Breast epithelium (tissue), 4 donors: ENCODE measurements at places on chromosomes 16 and 17. TPM values are rescaled to one million over a fixed set of nuclear protein-coding genes. Genes with fewer than 3 reads are reported as not detected.
A peak's percentile ranks its signal among the peaks of the same experiment; 100 is the strongest.

SLC35B1 gene
- total RNA-seq, result 35.7 TPM

ADAD2 gene
- total RNA-seq, result 0.96 TPM

TBC1D3E gene
- not detected for total RNA-seq

GNGT2 gene
- total RNA-seq, result 0.66 TPM

SLFN14 gene
- total RNA-seq, result not detected

DOC2B gene
- total RNA-seq, result 6.7 TPM

MGAT5B gene
- not detected for total RNA-seq

GRCh38 chr17:29716566-29716965, 93.9 kb upstream of the CORO6 start:
- H3K36me3 ChIP-seq, result no peaks in the 10 kb centered on the region
- H3K4me1 ChIP-seq, result no peaks in the 10 kb centered on the region
- H3K4me3 ChIP-seq, result no peak overlapping the region
- DNase-seq, result no peak

DNA sequence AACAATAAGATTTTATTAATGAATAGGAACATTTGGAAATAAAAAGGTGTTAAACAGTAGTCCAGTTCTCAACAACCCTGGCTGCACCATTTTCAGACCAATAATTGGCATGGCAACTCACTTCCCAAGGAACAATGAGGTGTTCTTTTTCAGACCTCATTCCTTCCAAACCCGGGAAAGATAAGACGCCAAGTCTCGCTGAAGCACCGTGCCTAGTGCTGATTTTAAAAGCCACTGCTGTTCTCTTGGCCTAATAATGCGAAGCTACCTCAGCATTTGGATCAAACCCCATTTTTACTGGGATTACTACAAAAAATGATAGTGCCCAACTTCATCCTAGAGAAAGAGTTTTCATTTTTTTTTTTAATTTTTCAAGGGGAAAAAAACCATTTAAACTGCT, 75.2 kb upstream of the NOL11 start:
- H3K27me3 ChIP-seq, result no peaks in the 10 kb centered on the region
- H3K27ac ChIP-seq, result no peak overlapping the region
- no peaks in the 10 kb centered on the region for H3K4me1 ChIP-seq
- no peaks in the 10 kb centered on the region for H3K36me3 ChIP-seq

DNA sequence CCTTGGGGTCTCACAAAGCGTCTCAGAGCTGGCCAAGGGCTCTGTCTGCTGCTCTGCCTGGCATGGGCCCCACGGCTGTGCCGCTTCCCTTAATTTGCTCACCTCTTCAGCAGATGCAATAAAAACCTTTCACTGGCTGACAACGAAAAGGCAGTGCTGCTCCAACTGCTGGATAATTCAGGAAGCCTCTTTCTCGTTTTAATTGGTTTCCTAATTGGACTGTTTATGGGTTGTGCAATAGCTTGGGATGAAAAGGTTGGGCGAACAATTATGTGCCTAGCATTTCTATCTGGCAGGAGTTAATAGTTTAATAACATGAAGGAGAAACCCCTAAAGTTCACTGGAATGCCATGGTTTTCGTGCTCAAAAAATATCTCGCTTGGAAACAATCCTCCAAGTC, 234.1 kb upstream of the IRX5 start:
- no peak overlapping the region for H3K27ac ChIP-seq
- no peak for DNase-seq
- H3K36me3 ChIP-seq, result no peaks in the 10 kb centered on the region

DNA sequence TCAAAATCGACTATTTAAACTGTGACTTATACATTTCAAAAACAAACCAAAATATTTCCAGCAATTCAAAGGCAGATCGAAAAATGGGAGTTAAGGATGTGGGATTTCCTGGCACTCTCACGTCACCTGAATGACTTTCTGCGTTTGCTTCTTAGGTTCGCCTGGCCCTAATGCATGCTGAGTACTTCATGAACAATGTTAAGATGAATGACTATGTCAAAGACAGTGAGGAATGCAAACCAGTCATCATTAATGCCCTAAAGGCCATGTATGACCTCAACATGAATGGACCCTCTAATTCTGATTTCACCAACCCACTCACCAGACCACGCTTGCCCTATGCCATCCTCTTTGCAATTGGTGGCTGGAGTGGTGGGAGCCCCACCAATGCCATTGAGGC, 7.3 kb downstream of the KLHL10 start:
- no peak for DNase-seq
- H3K27ac ChIP-seq, result no peak overlapping the region
- no peaks in the 10 kb centered on the region for H3K4me1 ChIP-seq
- H3K27me3 ChIP-seq, result no peaks in the 10 kb centered on the region

- no peak overlapping the region for H3K4me3 ChIP-seq
- no peaks in the 10 kb centered on the region for H3K36me3 ChIP-seq
- no peaks in the 10 kb centered on the region for H3K4me1 ChIP-seq
- no peak for DNase-seq
- H3K27ac ChIP-seq, result no peak overlapping the region
These were observed 207.5 kb downstream of the CDH13 start for GRCh38 chr16:82834151-82834815.

GRCh38 chr16:31487720-31488467, 5.0 kb downstream of the SLC5A2 start:
- H3K4me1 ChIP-seq, result peaks cover 5% of the 10 kb centered on the region
- H3K27ac ChIP-seq, result no peak overlapping the region
- DNase-seq, result no peak
- peaks cover 1% of the 10 kb centered on the region for H3K36me3 ChIP-seq
- no peaks in the 10 kb centered on the region for H3K27me3 ChIP-seq

GRCh38 chr17:49292901-49293300, 62.3 kb upstream of the PHOSPHO1 start:
- H3K27ac ChIP-seq, result no peak overlapping the region
- no peaks in the 10 kb centered on the region for H3K4me1 ChIP-seq
- no peaks in the 10 kb centered on the region for H3K36me3 ChIP-seq
- DNase-seq, result no peak
- no peaks in the 10 kb centered on the region for H3K27me3 ChIP-seq

GRCh38 chr16:56995136-56995805, 5.9 kb downstream of the NLRC5 start:
- no peak overlapping the region for H3K27ac ChIP-seq
- DNase-seq, result no peak
- H3K36me3 ChIP-seq, result no peaks in the 10 kb centered on the region
- no peaks in the 10 kb centered on the region for H3K4me1 ChIP-seq
- H3K4me3 ChIP-seq, result no peak overlapping the region

DNA sequence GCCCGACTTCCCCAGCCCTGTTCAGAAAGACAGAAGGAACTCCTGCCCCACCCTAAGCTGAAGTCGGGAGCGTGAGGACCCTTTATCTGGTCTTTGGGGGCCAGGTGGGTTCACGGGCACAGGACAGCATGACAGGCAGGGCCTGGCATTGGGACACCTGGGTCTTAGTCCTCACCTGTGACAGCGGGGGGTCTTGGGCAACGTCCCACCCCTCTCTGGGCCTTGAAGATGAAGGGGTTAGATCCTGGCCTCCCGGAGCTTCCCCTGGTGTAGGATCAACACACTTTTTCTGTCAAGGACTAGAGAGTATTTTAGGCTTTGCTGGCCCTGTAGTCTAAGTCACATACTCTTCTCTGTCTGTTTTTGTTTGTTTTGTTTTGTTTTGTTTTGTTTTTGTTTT, 65.1 kb downstream of the JPH3 start:
- no peaks in the 10 kb centered on the region for H3K36me3 ChIP-seq
- no peak overlapping the region for H3K4me3 ChIP-seq

DNA sequence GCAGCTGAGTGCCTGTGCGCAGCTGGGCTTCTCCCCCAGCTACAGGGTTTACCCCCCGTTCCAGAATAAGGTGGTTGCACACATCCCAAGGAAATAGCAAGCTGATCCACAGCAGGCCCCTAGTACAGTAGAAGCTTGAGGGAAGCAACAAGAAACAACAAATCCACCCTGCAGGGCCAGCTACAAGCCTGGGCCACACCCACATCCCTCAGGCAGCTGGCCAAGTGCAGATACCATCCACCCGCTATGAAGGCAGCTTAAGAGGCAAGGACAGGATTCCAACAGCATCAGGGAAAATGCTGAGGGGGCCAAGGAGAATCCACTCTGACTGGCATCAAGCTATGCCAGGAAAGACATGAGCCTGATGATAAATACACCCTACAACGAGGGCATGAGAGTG, 66.9 kb upstream of the RCVRN start:
- no peaks in the 10 kb centered on the region for H3K36me3 ChIP-seq
- DNase-seq, result no peak
- H3K27ac ChIP-seq, result peak overlapping the region; percentile 72
- peaks cover 7% of the 10 kb centered on the region for H3K4me1 ChIP-seq

DNA sequence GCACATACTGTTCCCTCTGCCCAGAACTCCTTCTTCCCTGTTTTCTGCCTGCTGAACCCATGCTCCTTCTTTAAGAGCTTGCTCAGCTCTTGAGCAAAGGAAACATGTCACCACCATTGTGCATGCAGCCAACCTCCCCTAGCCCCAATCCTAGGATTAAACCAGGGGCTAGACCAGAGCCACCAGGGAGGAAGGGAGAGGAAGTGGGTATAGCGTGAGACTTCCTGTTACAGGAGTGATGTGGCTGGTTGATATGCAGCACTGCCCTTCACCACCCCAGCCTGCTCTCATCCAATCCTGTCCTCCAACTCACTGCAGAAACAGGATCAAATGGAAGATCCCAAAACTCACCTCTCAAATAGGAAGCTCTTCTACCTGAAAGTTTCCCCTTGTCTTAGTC, 67.1 kb upstream of the CDH5 start:
- no peaks in the 10 kb centered on the region for H3K4me1 ChIP-seq
- H3K27ac ChIP-seq, result no peak overlapping the region
- no peak for DNase-seq

DNA sequence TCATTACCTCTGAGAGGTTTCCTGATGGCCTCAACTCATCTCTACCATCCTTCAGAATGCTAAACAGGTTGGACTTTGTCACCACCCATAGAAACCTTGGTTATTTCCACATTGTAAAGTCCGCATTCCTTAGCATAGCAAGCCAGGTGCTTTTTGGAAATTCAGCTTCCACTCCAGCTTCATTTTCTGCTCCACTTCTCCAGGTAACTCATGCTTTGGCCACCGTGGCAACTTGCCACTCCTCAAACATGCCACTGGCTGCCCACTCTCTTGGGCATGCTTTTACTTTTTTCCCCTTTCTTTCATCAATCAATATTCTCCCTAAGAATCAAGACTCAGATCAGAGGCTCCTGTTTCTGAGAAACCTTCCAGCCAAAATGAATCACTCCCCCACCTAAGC, 203.3 kb downstream of the CA10 start:
- H3K4me1 ChIP-seq, result no peaks in the 10 kb centered on the region
- DNase-seq, result no peak
- H3K27me3 ChIP-seq, result no peaks in the 10 kb centered on the region
- H3K27ac ChIP-seq, result no peak overlapping the region
- no peak overlapping the region for H3K4me3 ChIP-seq

DNA sequence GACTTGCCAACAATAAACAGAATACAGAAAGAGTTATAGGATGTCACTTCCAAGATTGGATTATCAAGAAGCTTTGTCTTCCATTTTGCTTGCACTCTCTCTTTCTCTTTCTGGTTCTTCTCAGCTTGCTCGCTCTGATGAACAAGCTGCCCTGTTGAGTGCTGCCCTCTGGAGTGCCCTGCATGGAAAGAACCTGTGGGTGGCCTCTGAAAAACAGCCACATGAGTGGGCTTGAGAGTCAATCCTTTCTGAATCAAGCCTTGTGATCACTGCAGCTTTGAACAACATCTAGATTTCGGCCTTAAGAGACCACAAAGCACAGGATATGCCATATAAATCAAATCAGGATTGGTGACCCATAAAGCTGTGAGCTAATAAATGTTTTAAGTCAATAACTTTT, 185.1 kb downstream of the KIF2B start:
- H3K27ac ChIP-seq, result no peak overlapping the region
- no peaks in the 10 kb centered on the region for H3K36me3 ChIP-seq
- no peak for DNase-seq
- H3K4me3 ChIP-seq, result no peak overlapping the region
- H3K4me1 ChIP-seq, result no peaks in the 10 kb centered on the region
- H3K27me3 ChIP-seq, result no peaks in the 10 kb centered on the region

- H3K27ac ChIP-seq, result no peak overlapping the region
- DNase-seq, result no peak
- no peaks in the 10 kb centered on the region for H3K4me1 ChIP-seq
- no peaks in the 10 kb centered on the region for H3K27me3 ChIP-seq
- H3K4me3 ChIP-seq, result no peak overlapping the region
- no peaks in the 10 kb centered on the region for H3K36me3 ChIP-seq
These were observed 782.7 kb upstream of the KIF2B start for GRCh38 chr17:53039981-53040380.

- no peaks in the 10 kb centered on the region for H3K4me1 ChIP-seq
- no peaks in the 10 kb centered on the region for H3K36me3 ChIP-seq
- H3K4me3 ChIP-seq, result peak within 1 kb of the TSS; percentile 78
- peaks cover 100% of the 10 kb centered on the region for H3K27me3 ChIP-seq
These were observed at the start of gene HOXB8 for GRCh38 chr17:48615047-48615962. Gene HOXB8, minus strand, starts transcription at chr17:48615292. Its CDS starts 588 bp downstream, at chr17:48614704.

DNA sequence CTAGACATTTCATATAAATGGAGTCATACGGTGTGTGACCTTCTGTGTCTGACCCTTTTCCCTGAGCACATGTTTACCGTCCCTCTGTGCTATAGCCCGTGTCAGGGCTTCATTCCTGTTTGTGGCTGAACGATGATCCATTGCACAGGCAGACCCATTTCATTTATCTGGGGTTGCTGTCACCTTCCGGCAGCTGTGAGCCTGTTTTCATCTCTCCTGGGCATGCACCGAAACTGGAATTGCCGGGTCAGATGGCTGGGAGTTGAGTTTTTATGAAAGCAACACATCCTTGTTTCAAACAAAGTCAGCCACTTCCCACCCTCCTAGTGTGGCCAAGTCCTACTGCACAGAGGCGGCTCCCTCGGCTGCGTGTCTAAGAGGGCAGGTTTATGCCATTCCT, 25.5 kb downstream of the BAIAP2 start:
- H3K4me3 ChIP-seq, result no peak overlapping the region
- H3K36me3 ChIP-seq, result no peaks in the 10 kb centered on the region
- H3K4me1 ChIP-seq, result peaks cover 21% of the 10 kb centered on the region
- H3K27me3 ChIP-seq, result no peaks in the 10 kb centered on the region

DNA sequence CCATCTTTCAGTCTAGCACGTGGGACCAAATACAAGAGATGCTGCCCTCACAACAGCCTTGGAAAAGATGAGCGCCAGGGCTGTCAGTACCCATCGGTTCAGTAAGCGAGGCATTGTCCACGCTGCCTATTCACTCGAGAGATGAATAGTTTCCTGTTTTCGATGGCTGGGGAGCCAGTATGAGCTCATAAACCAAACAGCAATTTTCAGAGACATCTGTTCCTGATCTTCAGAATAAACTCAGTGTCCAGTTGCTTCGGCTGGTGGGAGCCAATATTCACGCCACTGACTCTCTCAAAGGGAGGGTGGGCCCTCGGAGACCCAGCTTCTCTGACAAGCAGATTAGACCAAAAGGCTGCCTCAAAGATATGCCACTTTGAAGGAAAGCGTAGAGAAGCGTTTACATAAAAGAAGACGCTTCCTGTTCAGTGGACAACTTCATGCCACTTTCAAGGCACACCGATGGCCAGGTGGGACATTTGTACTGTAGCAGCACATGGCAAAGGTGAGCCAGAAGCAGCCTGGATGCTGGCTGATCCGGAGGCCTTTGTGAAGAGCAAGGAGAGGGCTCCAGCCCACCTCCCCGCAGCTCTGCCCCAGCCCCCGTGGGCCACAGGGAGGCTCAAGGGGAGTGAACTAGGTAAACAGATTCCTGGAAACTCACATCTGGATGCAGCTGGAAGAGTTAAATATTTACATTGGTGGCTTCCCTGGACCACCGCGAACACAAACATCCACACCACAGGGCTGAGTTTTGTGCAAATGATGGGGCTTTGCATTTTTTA, 6.0 kb downstream of the TIMM22 start:
- H3K36me3 ChIP-seq, result no peaks in the 10 kb centered on the region
- no peaks in the 10 kb centered on the region for H3K27me3 ChIP-seq
- peak overlapping the region; percentile 77 for H3K27ac ChIP-seq
- peaks cover 13% of the 10 kb centered on the region for H3K4me1 ChIP-seq
- no peak for DNase-seq
